Stimulated activated CD4-positive, alpha-beta T cell treated with anti-CD3 and anti-CD28 coated beads, Interleukin-2, amount 100 ng/mL, for 24 hours (primary cell): ENCODE measurements at places on chromosomes 6 and 20.

DNA sequence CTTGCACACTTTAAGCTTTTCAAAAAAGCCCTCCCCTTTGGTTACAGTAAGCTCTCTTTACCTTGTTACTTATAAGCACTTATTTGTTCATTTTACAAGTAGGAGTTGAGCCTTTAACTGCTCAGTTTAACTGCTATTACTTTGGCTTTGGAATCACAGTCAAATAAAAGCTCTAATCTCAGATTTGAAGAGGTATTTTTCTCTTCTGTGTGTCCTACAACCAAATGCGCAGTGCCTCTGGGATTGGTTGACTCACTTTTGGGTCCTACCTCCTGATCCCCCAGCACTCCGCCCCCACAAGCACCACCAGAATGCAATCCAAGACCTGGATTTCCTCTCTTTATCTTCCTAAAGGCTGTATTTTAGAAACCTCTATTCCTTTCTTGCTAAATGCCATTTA lies 2.5 kb downstream of the NCOA7 start:
- no peak for DNase-seq

DNA sequence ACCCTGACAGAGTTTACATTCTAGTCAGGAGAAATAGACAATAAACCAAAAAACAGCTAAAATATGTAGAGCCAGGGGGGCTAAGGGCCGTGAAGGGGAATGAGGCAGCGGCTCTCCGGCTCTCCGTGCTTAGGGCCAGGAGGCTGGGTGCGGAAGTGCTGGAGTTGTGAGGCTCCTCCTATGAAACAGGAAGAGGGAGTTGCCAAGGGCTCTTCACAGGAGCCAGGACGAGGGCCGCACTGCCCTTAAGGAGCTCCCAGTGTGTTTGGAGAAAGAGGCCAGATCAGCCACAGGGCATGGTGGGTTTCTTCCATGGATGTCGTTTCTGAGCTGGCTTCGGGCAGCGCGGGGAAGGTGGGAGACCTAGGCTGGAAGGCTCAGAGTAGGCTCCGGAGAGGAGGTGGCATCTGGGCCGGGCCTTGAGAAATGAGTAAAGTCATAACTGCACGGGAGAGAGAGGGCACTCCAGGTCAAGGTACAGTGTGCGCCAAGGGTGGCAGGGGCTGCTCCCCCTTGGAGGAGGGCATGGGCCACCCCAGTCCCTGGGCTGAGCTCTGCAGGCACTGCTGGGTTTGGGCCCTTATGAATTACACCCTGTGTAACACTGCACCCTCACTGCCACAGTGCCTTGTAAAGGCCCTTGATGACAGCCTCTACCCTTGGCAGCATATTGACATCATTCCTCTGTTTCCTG lies 20.8 kb upstream of the MLN start:
- no peak for DNase-seq

GRCh38 chr6:150686566-150686965 lies 86.9 kb downstream of the PLEKHG1 start:
- no peak for DNase-seq

GRCh38 chr6:52543262-52543661 lies 33.6 kb downstream of the TRAM2 start:
- DNase-seq = no peak

GRCh38 chr6:111700135-111700690 lies 94.5 kb upstream of the TRAF3IP2 start:
- no peak for DNase-seq
